ENCODE measurements at places on chromosomes 2 and 18.
A peak's percentile ranks its signal among the peaks of the same experiment; 100 is the strongest.

GRCh38 chr2:132633635-132634034, 36.4 kb downstream of the LYPD1 start:
- no peak for DNase-seq

DNA sequence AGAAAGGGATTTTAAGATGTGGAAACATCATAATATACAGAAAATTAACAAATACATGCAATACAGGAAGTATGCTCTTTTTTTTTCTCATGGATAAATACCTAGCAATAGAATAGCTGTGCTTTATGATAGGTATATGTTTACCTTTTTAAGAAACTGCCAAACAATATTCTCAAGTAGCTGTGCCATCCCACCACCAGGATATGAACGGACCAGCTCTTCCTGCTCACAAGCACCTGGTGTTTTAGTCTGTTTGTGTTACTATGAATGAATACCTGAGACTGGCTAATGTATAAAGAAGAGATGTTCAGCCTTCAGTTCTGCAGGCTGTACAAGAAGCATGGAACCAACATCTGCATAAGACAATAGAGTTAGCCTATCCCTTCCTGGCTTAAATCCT, 19.9 kb upstream of the UGT1A8 start:
- DNase-seq: no peak

- peak; percentile 86 for DNase-seq
Observed at GRCh38 chr2:27320958-27321543, 1.8 kb downstream of the MPV17 start.

- no peak for DNase-seq
Observed at GRCh38 chr2:160332318-160332717, 132.2 kb upstream of the ITGB6 start.

DNA sequence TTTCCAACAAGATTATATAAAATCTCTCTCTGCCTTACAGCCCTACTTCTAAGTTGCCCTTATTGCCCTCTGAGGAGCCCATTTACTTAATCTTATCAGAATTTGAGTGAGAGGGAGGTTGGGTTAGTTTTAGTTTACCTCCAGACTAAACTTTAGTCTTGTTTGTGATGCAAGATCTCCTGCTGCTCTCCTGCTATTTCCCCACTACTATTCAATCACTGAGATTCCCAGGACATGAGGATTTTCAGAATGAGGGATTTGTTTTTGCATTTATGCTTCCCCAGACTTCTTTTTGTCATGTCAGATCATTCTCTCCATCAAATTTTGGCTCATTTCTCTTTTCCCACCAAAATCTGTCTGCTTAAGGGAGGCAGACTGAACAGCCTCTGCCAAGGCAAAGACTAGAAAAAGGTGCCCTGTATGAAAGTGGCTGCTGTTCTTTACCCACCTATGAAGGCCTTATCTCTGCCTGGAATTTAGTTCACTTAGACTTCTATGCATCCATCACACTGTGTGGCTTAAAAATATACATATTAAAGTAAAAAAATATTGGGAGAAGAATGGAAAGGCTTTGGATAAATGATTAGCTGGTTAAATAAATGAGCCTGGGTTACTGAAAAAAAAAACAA, 401.3 kb downstream of the PID1 start:
- DNase-seq: no peak

DNA sequence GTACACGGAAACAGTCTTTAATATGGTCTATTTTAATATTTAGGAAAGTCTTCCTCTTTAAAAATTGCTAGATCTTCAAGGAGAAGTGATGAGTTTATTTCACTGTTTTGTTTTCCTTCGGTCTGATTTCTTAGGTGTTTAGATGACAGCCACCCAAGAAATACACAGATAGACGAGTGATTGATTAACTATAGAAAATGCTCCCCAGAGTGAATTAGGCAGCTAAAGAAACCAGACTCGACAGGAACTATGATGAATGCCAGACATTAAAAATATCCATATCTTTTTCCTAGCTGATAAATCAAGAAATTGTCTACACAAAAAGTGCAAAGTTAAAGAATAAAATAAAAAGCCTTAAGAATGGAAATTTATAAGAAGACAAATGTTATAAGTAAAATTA, 888.7 kb upstream of the CNTNAP5 start:
- DNase-seq: no peak

DNA sequence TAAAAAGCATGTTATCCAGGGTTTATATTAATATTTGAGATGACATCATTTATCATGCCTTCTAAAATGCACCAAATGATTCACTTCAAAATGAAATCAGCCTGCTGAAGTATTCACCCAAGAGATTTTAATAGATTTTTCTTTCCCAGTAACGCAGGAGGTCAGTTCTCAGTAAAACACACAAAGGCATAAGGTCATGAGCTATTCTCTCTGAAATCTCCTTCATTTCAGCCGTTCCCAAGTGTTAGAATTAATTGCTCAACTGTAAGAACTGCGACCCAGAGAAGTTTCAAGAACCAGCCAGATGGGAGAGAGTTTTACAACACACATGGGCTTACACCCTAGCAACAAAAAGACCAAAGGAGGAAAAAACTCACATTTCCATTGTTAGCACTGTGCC, 84.2 kb upstream of the PHLPP1 start:
- DNase-seq: no peak

DNA sequence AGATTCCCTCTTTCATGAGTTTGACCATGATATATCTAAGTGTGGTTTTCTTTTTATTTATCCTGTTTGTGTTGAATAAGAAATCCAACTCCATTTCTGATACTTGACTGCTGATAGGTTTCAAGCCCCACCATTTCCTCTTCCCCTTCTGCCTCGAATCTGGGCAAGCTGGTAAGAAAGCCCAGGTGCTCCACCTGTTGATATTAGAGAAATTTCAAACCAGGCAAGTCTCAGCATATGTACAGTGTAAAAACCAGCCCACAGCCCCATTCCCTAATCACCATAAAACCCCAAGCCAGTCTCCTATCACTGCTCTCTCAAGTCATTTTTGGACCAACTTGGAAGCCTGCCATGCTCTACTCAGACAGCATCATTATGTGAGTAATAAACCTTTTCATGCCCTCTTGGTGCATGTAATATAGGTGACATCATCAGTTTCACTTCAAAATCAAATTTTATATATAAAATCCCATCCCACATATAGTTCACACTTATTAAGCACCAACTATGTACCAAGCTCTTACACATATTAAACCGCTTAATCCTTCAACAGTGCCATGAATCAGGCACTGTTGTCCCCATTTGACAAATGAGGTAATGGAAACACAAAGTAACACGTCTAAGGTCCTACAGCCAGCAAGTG, 46.6 kb downstream of the SMAD2 start:
- DNase-seq: no peak

DNA sequence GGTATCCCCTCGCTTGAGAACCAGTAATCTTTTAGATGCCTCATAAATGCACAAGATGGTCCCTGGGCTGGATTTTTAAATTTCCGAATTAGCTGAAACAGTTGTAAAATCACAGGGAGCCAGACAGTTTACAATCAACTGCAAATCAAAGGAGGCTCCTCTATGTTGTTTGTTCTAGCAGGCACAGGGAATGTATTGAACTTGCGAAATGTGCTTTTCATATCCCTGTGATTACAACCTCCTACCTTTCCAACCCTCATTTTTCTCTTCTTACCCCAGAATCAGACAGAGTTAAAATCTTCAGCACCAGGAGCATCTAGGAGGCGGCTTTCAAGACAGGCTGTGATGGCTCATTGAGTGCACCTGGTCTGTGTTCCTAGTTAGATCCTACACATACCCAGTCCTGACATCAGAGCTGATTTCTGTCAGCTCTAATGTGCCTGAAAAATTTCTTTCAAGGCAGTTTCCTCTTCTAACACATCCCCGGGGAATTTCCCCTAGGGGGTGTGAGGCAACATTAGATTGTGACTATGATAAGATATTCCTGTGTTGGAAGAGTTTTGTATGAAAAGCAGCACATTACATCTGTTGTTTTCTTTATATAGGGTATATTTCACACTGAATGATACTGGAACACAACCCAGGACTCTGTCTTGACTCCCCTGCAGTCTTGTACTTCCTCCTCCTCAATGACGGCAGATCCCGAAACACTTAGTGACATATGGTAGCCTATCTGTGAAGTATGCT, 17.9 kb upstream of the CAVIN2 start:
- no peak for DNase-seq

- no peak for DNase-seq
Observed at GRCh38 chr2:120483355-120483754, 137.4 kb downstream of the INHBB start.

- DNase-seq: no peak
Observed at GRCh38 chr2:168589236-168590211, 133.5 kb downstream of the CERS6 start.

- DNase-seq: no peak
Observed at GRCh38 chr18:32293107-32293506, 103.3 kb downstream of the MEP1B start.

- no peak for DNase-seq
Observed at GRCh38 chr2:207930747-207931146, 94.6 kb downstream of the PLEKHM3 start.

- DNase-seq: no peak
Observed at GRCh38 chr18:11719621-11720020, 30.6 kb downstream of the GNAL start.

- DNase-seq: no peak
Observed at GRCh38 chr2:137969418-137969765, 5.1 kb downstream of the HNMT start.

GRCh38 chr18:63258749-63259566, 60.6 kb downstream of the BCL2 start:
- no peak for DNase-seq

- DNase-seq: peak; percentile 52
Observed at GRCh38 chr2:168801961-168802858, at the start of gene NOSTRIN. NOSTRIN (plus strand) TSS chr2:168802637; CDS start chr2:168802647, 10 bp downstream.

GRCh38 chr2:2587354-2587753, 256.3 kb upstream of the MYT1L start:
- DNase-seq: no peak

GRCh38 chr2:149038442-149039212, at the start of gene LYPD6B:
LYPD6B (plus strand) TSS chr2:149038699; CDS start chr2:149130949, 92,250 bp downstream.
- no peak for DNase-seq

GRCh38 chr2:25032901-25033300, 9.0 kb upstream of the EFR3B start:
- no peak for DNase-seq

- DNase-seq: no peak
Observed at GRCh38 chr2:45643095-45643494, 8.4 kb upstream of the PRKCE start.

DNA sequence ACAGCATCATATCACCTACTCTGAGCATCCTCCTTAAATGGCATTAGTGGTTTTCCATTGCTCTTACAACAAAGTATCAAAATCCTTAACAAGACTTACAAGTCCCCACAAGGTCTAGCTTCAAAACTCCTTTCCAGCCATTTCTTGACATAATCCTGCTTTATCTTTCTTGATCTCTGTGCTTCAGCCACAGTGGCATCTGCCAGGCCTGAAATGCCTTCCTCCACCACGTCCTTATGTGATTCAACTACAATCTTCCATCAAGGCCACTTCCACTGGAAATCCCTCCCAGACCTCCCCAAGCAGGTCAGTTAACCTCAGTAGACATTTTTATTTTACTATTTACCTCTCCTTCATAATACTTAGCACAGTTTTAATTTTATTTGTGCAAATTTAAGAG, 83.8 kb upstream of the CCDC150 start:
- no peak for DNase-seq

DNA sequence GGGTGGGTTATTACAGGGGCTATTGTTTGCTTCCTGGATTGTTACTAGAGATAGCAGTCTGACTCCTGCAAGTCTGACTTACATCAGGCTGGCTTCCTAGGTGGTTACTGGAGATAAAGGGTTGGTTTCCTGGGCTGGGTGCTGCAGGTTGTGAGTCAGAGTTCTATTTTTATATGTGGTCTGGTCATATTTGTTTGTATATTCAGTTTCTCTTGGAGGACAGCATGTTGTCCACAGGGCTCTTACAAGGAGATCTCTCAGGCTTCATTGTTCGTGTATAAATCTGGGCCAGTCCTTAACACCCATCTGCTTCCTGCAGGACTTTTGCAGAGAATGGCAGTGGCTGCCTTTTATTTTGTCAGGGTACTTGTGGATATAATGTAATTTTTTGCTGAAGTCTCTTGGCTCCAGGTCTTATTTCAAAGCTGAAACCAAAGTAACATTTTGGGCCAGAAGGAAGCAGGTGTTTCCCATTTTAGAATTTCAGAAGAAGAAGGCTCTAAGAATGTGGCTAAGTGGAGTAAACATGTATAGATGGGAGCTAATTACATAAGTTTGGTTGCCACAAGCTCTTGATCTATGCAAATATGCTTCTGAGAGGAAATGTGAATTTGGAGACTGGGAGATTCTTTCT, 65.9 kb upstream of the SLC16A14 start:
- DNase-seq: no peak

Measured in K562 (cell line).